Stimulated activated CD4-positive, alpha-beta T cell treated with anti-CD3 and anti-CD28 coated beads, Interleukin-4, amount 100 ng/mL, for 4 hours (primary cell): ENCODE measurements at places on chromosomes 12 and 14.
A peak's percentile ranks its signal among the peaks of the same experiment; 100 is the strongest.

- no peak for DNase-seq
Measured at GRCh38 chr14:33992274-33993007, 41.6 kb upstream of the EGLN3 start.

- DNase-seq = no peak
Measured at GRCh38 chr12:15443611-15444010, 121.3 kb downstream of the PTPRO start.

- no peak for DNase-seq
Measured at GRCh38 chr14:87411370-87411769, 581.6 kb downstream of the GALC start.

DNA sequence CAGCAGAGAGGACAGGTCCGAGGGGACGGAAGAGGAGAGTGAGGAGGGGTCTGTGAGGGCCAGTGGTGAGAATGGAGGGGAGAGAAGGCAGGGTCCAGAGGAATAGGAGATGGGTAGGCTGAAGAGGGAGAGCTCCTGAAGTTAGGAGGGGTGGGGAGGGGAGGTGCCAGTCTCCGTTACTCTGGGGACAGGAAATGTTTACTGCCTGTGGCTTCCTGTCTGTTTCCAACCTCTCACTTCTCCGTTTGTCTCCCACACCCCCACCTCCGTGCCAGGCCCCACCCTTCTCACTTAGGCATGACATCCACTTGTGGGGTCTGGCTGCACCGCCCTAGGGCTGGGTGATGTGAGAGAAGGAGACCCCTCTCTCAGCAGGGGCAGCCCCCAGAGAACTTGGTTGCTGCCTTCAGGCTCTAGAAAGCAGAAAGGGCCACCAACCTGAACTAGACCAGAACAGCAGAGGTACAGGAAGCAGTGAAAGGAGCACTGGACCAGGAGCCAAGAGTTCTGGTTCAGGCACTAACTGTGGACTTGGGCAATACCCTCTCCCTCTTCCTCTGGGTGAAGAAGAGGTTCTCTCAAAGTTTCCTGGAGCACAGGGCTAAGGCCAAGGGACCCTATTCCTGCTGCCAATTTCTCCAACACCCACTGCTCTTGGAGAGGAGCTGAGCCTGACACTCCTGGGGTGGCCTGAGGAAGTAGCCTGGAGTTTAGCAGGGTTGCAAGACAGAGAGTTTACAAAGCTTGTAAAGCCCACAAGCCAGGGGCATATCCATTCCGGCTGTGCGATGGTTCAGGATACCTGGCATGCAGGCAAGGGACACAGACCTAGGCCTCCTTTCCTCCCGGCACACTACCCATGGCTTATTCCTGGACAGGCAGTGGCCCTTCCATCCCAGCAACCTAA, 5.5 kb downstream of the ITGA5 start:
- peak; percentile 67 for DNase-seq

DNA sequence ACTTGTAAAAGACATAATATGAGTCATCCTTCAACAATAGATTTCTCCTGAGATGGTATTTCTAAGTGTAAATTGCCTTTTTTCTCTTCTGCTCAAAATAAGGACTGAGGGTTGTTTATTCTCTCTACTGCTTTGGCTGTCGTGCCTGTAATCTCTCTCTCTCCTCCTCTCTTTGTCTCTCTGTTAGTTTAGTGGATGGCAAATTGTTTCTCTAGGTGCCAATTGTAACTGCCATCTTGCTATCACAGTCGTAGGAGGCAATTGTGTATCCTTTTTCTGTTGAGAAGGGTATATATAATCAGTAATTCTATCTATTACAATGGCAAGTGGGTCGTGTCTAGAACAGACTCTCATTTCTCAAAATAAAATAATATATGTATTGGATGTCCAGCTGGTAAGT, 545.0 kb upstream of the FBXO33 start:
- DNase-seq = no peak

- no peak for DNase-seq
Measured at GRCh38 chr12:119302451-119303080, 32.0 kb upstream of the CCDC60 start.

DNA sequence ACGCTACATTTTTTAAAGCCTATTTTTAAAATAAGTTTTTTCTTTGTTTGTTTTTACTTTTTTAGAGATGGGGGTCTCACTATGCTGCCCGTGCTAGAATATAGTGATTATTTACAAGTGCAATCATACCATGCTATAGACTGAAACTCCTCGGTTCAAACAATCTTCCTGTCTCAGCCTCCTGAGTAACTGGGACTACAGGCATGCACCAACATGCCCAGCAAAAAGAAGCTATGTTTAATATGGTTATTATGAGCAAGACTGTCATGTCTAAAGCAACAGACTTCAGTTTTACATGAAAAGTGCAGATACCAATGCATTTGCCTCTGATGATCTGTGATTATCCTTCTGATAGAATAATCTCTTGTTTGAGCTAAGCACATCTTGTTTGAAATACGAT, 45.6 kb upstream of the SGPP1 start:
- DNase-seq = no peak

GRCh38 chr12:57341275-57341990, 89.4 kb downstream of the R3HDM2 start:
- DNase-seq = no peak

DNA sequence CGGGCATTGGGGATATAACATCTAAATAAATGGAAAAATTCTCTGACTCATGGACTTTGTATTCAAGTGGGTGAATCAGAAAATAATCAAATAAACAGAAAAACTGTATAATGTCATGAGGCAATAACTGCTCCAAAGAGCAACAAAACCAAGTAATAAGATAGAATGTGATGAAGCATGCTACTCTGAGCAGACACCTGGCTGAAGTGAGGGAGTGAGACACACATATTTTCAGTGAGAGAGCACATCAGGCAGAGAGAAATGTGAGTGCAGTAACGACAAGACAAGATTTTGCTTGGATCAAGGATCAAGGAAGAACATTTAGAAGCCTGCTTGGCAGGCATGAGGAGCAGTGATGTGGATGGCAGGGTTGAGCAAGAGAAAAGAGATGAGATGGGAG, 75.8 kb upstream of the CCDC91 start:
- DNase-seq = no peak

DNA sequence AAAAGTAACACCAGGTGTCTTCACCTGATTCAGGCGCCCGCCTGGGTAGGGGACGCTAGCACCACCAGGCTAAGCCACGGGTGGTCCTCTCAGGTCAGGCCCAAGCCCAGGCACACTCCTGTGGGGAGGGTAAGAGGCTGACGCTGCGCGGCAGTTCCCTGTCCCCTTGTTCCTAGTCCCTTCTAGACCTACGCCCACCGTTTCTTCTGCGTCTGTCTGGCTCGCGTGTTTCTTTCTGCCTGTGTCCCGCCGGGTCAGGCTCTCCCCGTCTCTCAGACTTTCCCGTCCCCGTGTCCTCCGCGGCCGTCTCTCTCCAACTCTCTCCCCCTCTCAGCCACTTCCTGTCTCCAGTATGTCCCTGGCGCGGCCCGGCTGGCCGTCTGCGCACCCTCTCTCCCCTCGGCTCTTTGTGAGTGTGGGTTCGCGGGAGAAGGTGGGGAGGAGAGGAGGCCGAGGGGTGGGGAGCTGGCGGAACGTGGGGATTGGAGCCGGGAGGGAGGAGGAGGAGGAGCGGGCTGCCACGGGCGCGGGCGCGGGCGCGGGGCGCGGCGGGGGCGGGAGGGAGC, 3.1 kb upstream of the TNS2 start:
- DNase-seq = peak; percentile 45

GRCh38 chr12:5294274-5295070, 137.4 kb upstream of the NTF3 start:
- no peak for DNase-seq

GRCh38 chr12:122951979-122952892, 14.0 kb downstream of the ABCB9 start:
- peak; percentile 68 for DNase-seq

GRCh38 chr12:4562034-4562657, at the start of gene DYRK4:
Gene DYRK4, plus strand, starts transcription at chr12:4562208. Its CDS starts 38 bp downstream, at chr12:4562246.
- DNase-seq = no peak

DNA sequence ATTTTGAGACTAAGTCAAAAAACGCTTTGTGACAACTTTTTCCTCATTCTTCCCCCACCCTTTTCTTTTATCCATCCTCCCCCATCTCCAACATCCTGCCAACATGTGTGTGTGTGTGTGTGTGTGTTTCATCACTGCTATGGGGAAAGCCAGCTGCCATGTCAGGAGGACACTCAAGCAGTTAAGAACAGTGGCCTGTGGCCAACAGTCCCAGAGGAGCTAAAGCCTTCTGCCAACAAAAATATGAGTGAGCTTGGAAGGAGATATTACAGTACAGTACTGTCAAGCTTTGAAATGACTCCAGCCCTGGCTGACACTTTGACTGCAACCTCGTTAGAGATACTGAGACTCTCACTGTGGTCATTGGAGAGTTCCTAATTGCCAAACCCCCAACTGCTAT, 5.0 kb upstream of the CSRP2 start:
- DNase-seq = no peak

DNA sequence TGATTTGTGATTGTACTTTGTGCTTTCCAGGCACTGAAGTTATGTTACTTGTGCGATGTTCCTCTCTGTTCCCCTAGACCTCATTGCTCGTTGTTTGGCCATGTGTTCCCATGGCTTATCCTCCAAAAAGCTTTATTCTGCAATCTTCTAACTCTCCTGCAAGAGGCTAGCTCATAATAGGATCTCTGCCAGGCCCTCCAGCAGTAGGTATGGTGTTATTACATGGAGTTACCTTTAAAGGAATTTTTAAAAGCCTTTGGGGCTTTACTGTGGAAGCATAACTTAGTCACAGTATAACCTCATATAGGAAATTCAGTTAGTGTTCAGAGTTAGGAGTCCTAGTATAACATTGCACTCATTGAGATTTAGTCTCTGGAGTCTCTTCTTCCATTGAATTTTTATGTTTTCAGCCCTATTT, 292.3 kb downstream of the RAD51B start:
- no peak for DNase-seq

GRCh38 chr14:99401211-99401610, 79.4 kb downstream of the SETD3 start:
- DNase-seq = no peak

GRCh38 chr14:96089401-96089800, 50.2 kb downstream of the C14orf132 start:
- no peak for DNase-seq

- no peak for DNase-seq
Measured at GRCh38 chr12:112167718-112168525, 42.6 kb downstream of the TRAFD1 start.

- no peak for DNase-seq
Measured at GRCh38 chr12:18486036-18486435, 224.7 kb downstream of the PIK3C2G start.

GRCh38 chr14:59823179-59823578, 47.4 kb downstream of the RTN1 start:
- DNase-seq = no peak

GRCh38 chr12:3405821-3406220, 85.2 kb upstream of the PRMT8 start:
- no peak for DNase-seq

- DNase-seq = no peak
Measured at GRCh38 chr12:110165540-110166159, 41.5 kb downstream of the IFT81 start.

DNA sequence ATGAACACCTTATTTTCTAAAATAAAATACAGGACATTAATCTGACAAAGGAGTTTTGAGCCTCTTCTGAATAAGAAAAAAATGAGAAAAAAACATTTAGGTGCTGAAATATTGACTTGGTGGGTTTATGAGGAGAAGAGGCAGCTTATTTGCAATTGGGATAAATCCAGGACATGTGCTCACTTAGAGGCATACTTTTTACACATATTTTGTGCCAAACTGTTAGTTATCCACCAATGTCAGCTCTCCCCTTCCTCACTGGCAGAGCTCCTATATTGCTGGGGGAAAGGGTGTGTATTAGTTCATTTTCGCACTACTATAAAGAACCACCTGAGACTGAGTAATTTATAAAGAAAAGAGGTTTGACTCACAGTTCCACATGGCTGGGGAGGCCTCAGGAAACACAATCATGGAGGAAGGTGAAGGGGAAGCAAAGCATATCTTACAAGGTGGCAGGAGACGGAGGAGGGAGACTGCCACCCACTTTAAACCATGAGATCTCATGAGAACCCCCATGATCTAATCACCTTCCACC, 135.4 kb upstream of the EGLN3 start:
- DNase-seq = no peak

DNA sequence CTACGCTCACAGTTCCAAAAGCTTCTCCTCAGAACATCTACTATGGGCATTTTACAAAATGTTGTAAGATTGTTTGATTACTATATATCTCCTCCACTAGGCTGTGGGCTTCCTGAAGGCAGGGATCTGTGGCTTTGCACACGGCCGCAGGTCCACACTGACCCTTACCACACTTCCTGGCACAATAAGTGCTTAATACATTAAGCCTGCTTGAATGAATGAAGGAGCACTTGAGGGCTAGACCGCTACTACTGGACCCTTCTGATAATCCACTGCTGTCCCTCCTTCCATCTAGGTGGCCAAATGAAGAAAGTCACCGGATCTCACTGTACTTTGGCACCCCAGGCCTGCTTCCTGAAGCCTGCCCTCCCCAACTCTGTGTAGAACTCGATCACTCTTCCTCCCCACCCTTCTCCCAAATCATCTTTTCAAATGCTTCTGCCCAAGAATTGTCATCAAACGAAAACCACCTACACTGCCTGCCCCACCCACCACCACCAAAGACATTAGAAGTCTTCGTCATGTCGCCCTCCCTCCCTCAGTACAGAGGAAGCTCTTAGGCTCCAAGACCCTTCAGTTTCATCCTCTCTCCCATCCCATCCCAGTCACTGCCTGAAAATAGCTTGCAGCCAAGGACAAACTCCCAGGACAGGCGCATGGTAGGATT, 596 bp upstream of the ZBTB39 start:
- peak; percentile 22 for DNase-seq

DNA sequence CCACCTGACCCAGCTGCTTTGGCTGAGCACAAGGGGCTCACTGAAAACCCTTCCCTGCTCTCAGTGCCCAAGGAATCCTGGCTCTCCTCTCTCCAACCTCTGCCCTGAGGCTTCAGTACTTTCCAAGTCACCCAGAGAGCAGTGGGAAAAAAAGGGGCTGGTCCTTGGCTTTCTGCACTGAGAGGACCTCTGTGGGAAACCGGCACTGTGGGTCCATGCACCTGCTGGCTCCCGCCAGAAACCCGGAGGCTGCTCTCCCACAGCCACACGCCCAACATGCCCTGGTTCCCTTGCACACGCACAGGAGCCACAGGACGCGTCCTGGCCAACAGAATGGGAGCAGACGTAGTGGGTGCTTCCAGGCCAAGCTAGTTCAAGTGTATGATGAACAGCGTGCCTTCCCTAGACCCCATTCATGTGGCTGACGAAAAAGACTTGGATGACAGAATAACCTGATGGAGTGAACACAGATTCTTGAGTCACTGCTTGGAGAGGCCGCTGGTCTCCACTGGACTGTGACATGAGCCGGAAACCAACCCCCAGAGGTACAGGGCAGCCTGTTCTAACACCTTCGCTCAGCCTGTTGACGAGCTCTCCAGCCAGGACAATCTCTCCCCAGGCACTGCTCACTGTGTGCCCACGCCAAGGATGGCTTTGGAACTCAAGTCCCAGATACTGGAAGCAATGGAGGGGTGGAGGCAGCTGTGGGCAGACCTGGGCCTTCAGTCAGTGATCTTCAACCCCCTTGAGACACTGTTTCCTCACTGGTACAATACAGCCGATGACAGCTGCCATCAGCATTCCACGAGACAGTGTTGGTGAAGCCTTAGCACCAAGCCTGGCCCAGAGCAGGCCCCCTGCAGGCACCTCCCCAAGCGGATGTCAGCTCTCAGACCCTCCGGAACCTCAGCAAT, 87.7 kb downstream of the ITPK1 start:
- DNase-seq = no peak

- no peak for DNase-seq
Measured at GRCh38 chr12:86254399-86255107, 1.6 kb downstream of the MGAT4C start.
